ENCODE measurements at places on chromosomes 2 and 18.

- no peak for DNase-seq
These were observed 16.9 kb downstream of the SMCHD1 start for GRCh38 chr18:2672410-2672809.

- DNase-seq = no peak
These were observed 14.0 kb upstream of the MTA3 start for GRCh38 chr2:42554392-42554791.

- DNase-seq = no peak
These were observed 776 bp downstream of the TBR1 start for GRCh38 chr2:161416708-161417437.

DNA sequence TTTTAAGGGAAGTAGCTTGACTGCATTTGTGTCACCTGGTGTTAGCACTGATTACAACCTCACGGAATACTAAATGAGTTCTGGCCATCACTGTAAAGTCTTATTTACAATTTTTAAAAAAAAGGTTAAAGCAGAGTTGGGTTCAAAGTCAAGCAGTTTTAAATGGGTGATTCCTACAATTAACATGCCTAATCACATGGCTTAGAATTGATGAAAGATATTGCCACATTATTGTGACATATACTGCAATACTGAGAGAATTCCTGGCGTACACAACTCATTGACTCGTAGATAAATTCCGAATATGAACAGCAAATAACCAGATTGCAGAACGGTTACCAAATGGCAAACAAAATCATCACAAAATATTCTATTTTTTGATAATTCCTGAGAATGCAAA, 34.2 kb downstream of the ROCK2 start:
- no peak for DNase-seq

GRCh38 chr2:240595381-240596079, 9.0 kb downstream of the CAPN10 start:
- DNase-seq = peak; percentile 49

DNA sequence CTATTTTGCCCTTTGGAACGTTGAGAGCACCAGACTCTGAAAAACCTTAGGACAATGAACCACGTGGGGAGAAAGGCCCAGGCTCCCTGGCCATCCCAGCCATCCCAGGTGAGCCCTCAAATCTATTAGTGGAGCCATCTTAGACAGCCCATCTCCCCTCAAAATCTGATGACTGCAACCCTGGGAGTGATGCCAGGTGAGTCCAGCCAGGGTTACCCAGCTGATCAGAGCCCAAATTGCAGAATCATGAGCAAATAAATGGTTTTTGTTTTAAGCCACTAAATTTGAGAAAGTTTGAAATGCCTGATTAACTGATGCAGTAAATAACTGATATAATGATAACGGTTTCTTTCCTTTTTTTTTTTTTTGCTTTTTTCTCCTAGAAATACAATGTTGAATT, 242.4 kb downstream of the GCA start:
- DNase-seq = no peak

DNA sequence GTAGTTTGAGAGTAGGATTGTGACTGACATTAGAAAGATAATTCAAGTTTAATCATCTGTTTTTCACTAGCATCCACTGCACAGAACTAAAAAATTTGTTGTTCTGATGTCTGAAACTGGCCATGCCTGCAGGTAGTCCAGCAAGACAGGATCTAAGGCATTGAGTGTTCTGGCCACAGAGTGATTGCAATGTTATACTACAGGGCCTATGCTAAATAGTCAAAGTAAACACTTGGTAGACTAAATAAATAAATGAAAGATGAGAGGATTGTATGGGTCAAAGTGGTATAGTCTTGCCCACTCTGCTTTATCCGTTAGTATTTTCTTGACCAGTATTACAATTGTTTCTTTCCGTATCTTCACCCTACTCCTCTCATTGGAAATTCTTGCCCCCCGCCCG, 27.6 kb upstream of the FANCL start:
- DNase-seq = no peak

DNA sequence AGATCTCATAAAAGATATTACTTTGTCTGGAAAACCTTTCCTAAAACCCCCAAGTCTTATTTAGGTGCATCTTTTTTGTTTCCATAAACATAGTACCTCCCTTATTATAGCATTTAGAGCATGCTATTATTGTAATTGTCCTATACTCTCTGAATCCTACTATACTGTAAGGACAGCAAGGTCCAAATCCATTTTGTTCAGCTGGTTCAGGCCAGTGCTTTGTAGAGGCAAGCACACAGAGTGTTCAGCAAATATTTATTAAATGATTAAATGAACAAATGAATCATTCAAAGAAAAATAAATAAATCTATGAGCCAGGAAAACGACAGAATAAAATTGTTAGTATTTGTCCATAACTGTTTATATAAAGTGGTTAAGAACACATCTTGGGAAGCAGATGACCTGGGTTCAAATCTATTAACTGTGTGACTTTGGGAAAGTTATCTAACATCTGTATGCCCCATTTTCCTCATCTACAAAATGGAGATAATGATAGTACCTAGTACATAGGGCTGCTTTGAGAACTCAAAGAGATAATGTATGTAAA, 86.0 kb downstream of the COL3A1 start:
- no peak for DNase-seq

GRCh38 chr2:70921839-70922234, 13.9 kb upstream of the ATP6V1B1 start:
- DNase-seq = no peak

- DNase-seq = no peak
These were observed 26.4 kb upstream of the NRP2 start for GRCh38 chr2:205655779-205656456.

DNA sequence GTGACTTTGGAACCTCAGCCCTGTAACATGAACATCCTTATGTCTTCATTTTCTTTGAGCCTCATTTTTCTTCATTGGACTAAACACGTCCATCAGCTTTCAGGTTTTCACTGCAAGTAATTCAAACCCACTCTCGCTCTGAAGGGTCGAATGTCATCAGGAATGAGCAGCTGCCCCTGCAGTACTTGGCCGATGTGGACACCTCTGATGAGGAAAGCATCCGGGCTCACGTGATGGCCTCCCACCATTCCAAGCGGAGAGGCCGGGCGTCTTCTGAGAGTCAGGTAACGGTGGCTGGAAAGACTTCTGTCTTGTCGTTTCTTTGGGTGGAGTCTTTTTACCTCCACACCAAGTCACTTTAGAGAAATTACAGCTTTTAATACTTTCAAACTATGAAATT, 39.1 kb upstream of the PRLH start:
- DNase-seq = no peak

- no peak for DNase-seq
These were observed 25.7 kb downstream of the MTHFD2 start for GRCh38 chr2:74223941-74224770.

DNA sequence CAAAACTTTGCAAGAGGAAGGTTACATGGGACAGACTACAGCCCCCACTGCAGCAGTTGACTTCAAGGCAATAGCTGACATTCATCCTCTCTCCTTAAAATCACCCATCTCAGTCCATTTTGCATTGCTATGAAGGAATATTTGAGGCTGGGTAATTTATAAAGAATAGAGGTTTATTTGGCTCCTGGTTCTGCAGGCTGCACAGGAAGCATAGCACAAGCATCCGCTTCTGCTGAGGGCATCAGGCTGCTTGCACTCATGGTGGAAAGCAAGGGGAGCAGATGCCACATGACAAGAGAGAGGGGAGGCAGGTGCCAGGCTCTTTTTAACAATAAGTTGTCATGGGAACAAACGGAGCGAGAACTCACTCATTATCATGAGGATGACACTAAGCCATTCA, 646.0 kb downstream of the ZEB2 start:
- no peak for DNase-seq

DNA sequence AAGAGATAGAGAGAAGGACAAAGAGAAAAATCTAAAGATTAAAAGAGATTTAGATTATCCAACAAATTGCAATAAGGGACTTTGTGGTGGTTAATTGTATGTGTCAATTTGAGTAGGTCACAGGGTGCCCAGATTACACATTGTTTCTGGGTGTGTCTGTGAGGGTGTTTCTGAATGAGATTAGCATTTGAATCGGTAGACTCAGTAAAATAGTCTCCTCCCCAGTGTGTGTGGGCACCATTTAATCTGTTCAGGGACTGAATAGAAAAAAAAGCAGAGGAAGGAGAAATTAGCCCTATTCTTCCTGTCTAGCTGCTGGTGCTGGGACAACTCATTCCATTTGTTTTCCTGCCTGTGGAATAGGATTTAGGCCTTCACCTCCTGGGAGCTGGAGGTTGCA, 339.8 kb upstream of the EPHA4 start:
- DNase-seq = no peak

- no peak for DNase-seq
These were observed 173.3 kb upstream of the PIEZO2 start for GRCh38 chr18:11322716-11323115.

- DNase-seq = no peak
These were observed 1.3 kb downstream of the HS1BP3 start for GRCh38 chr2:20649576-20649975.

DNA sequence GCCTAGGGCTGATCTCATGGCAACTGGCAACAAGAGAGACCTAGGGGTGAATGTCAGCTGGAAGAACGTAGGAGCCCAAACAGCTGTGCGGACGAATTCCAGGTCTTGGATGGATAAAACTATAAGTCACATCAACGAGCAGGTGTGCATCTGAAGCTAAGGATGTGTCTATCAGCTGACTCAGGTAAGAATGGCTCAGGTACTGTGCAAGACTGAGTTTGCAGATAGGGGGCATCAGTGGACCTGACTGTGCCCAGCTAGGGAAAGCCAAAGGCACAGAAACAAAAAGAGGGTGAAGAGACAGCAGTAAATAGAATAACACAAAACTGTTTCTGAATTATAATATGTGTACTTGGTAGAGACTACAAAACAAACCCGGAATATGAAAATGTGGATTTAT, 357.3 kb downstream of the ZEB2 start:
- no peak for DNase-seq

DNA sequence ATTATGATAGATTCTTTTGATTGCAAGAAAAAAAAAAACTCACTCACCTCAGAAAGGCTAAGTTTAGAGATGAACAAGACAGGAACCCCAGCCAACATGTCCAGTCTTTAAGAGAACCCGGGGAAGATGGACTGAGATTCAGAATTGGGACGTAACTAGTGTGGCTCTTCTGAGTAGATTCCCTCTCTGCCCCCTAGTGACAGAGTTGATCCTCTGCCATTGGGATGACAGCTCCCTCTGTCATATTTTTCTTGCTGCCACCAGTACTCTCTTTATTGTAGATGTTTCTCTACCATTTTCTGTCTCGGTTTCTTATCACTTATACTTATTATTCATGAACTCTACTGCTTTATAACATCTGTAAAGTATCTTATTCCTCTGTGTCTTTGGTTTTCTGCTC, 77.7 kb downstream of the GULP1 start:
- peak; percentile 49 for DNase-seq

DNA sequence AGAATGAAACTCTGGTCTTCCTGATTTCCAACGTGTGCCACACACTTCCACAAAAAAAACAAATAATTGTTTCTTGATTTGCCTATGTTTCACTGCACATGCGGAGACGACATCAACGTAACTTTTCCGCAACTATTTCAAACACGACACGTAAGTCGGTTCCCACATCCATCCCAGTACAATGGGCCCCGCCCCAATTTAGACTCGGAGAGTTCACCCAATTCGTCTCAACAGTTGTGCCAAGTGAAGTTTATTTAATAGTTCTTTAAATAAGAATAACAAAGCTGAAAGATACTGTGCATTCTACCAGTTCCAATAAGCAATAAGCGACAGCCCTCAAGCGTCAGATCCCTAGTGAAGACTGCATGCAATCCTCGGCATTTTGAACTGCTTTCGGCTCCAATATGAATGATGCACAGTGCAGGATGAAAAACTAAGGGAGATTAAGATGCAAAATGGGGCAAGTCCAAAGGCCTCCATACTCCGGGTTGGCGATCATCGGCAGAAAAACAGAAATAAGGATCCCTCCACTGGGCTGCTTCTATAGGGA, 664 bp downstream of the CCT4 start:
- peak; percentile 27 for DNase-seq

GRCh38 chr2:220202066-220202465, 574.6 kb downstream of the SLC4A3 start:
- DNase-seq = no peak

- no peak for DNase-seq
These were observed 88.8 kb upstream of the SNTG2 start for GRCh38 chr2:861655-862354.

GRCh38 chr18:23397907-23398306, 55.2 kb upstream of the RIOK3 start:
- DNase-seq = no peak

- DNase-seq = peak; percentile 40
These were observed 41.1 kb upstream of the VIT start for GRCh38 chr2:36655453-36655852.

GRCh38 chr2:179106676-179107428, 56.9 kb upstream of the CCDC141 start:
- DNase-seq = peak; percentile 14

GRCh38 chr2:68414876-68415275, 49.8 kb downstream of the PLEK start:
- no peak for DNase-seq

- no peak for DNase-seq
These were observed 964 bp upstream of the GALNT3 start for GRCh38 chr2:165795011-165795410.

DNA sequence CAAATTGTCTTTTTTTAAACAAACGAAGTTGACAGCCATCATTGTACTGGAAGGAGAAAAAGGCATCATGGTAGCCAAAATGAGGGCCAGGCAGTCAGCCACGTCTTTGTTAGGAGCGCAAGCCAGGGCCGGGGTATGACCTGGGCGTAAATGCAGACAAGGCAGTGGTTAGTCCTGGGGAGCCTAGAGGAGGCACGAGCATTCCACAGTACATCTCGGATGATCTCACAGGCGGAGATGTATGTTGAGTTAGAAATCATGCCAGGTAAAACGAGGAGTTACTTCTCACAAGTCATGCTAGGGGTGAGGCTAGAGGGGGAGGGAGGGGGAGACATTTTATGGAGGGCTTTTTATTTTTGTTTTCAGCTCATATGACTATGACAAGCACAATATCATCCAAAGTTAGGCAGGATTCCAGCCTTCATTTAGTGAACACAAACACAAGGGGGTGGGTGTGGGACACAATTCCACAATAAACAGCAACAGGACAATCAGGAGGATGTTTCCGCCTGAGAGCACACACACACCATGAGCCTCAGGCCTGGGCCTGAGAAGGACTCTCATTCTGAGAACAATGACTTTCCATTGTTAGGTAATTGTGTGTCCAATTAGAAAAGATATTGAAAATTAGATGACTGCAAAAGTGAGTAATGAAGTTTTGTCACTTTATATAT, 64.4 kb upstream of the PGAP1 start:
- DNase-seq = no peak

GRCh38 chr2:25159949-25160348, 8.4 kb downstream of the POMC start:
- no peak for DNase-seq

GRCh38 chr18:3013024-3013804, at the start of gene LPIN2:
LPIN2 (minus strand) TSS chr18:3013144; CDS start chr18:2960840, 52,304 bp downstream.
- peak; percentile 96 for DNase-seq

DNA sequence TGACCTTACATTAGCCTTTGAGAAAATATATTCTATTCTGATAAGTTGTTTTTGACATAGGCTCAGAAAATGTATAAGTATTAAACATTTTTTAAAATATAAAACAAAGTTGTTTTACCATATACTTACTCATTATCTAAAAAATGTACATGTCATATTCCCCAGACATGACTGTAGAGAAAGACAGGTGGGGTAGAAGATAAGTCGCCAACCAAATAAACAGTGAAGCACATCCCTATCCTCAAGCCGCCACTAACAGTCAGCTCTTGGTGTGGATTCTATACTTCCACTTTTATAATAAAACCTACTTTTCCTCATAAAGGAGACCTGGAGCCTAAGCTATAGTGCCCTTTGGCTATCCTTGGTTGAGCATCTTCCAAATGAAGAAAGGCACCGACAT, 26.4 kb downstream of the GDF7 start:
- no peak for DNase-seq

All from hepatic stellate cell (primary cell).